ENCODE measurements at places on chromosomes 12 and 14.
A peak's percentile ranks its signal among the peaks of the same experiment; 100 is the strongest.

DNA sequence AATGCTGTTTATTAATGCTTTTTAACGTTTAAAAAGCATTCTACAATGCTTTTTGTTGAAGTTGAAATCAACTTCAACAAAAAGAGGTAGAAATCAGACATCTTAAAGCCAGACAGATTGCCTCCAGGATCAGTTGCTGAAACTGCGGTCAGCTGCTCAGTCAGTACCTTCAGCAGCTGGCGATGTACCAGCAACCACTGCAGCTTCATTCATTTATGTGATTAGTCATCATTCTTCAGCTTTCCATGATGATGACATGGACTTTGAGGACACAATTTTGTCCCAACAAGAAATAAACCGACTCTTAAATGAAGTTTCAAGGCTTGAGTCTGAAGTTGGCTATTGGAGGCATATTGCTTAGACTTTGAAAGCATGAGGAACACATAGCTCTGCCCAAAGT, 31.5 kb upstream of the NUAK1 start:
- no peak for DNase-seq

GRCh38 chr14:103190741-103191140, 67.5 kb downstream of the TNFAIP2 start:
- no peak for DNase-seq

- DNase-seq: no peak
Measured at GRCh38 chr14:33592297-33592696, 358.6 kb downstream of the EGLN3 start.

GRCh38 chr12:40225337-40225983, 663 bp downstream of the LRRK2 start:
- no peak for DNase-seq

DNA sequence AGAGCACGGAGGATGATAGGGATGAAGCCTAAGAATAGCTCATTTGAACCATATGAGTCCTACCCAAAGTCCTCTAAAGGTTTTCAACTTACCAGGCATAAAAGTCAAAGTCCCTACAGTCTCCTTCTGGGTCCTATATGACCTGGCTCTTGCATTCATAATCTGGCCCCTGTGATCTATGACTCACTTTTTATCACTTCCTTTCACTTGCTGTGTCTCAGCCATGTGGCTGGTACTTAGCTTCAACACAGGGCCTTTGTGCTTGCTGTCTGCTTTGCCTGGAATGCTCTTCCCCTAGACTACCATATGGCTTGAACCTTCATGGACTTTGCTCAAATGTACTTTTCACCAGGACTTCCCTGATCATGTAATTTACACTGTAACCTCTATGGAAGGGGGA, 137.6 kb upstream of the TMTC1 start:
- DNase-seq: peak; percentile 33

DNA sequence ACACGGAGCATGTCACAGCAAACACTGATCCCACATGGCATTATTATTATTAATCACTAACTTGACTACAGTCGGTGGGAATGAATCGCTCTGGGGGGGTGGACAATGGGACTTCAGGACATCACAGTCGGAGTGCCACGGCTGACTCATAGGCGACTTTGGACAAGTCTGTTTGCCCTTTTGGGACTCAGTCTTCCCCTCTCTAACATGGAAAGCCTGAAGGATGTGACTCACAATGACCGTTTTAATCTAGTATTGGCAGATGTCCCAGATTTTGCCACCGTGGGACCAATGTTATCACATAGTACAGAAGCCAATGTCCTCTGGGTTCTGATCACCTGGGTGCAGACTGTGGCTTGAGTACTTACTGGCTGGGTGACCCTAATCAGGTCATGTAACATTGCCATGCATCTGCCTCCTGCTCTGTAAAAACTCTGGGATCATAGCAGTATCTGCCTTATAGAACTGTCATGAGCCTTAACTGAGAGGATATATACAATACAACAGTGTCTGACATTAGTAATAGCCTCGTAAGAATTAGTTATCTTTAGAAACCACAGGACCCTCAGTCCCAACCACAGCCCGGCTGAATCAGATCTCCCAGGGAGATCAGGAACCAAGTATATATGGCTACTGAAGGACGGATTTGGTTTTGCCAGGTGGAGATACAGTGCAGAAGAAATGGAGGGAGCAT, 362.6 kb downstream of the BCL11B start:
- DNase-seq: no peak

DNA sequence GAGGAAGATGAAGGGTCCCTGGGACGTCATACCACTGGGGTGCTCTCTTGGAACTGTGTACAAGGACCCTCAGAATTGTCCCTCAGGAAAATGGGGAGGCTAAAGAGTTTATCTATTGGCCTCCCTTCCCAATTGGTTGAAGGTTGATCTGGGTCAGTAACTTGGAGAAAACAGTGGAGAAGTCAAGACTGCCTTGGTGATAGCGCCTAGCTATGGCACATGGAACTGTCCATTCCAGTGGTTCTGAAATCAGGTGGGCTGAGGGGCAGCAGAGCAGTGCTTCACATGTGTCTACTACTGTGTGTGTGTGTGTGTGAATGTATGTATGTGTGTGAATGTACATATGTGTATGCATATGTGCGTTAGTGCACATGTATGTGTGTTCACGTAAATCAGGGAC, 316.1 kb downstream of the AACS start:
- no peak for DNase-seq

DNA sequence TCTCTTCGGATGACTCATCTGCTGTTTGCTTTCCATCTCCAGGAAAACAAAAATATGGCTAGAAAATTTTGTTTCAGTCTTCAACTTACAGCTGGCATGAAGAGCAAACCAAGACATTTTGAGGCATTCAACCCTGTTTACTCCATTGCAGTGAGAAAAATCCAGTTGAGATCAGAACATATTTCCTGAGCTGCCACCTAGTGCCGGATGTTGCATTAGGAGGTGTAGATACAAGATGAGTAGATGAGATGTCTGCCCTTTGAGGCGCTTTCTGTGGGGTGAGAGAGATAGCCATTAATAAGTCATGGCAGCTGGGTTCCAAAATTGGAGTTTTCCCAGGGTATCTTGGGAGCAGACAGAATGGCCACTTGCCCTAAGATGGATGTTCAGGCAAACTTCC, 171.1 kb downstream of the PRKCH start:
- DNase-seq: no peak

DNA sequence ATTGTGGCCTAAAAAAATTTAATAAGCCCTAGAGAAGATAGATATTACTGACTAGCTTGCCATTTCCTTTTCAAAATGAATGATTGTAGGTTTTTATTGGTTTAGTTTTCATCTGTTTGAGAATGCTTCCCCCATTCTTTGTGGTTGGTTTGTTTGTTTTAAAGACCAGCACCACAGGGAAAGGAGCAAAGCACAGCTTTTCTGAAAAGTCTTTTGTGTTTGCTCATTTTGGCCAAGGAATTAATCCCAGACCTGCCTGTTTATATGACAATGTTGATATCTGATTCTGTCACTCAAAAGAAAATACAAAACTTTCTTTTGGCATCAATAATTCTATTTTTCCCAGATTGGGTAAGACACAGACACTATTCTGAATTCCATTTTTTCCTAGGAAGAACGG, 312.5 kb upstream of the FLRT2 start:
- no peak for DNase-seq

- DNase-seq: no peak
Measured at GRCh38 chr12:1318327-1319031, 275.9 kb downstream of the FBXL14 start.

DNA sequence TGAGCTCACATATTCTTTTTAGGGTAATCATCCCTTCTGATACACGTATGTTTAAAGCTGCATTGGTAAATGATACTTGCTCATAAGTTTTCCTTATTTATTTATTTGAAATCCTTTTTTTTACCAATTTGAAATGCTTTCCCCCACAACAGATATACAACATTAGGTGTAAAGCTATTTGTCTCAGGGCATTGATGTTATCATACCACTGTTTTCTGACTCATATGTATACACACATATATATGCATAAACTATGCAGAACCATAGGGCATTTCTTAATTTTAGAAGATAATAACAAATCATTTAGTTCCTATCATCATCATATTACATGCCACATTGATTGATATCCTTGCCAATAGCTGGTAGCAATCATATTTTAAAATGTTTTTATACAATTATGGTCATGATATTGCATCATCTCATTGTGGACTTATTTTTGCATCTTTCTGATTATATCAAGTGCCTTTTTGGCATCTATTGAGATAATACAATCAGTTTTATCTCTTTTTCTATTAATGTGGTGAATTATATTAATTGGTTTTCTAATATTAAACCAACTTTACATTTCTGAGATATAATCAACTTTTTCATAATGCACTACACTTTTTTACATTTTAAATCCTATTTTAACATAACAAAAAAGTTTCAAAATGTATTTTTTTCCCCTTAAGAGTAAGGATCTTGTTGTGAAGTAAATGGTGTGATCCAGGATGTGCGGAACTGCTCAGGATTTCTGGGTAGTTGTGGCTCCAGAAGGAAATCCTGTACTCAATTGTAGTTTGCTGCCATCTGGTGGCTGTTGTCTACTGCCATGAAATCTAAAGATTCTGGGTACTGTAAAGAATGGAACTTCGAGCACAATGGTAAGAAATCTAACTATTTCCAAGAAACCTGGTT, 16.7 kb downstream of the OR9K2 start:
- peak; percentile 81 for DNase-seq

GRCh38 chr12:29025937-29026336, 123.1 kb upstream of the FAR2 start:
- peak; percentile 5 for DNase-seq

- DNase-seq: peak; percentile 55
Measured at GRCh38 chr14:81311778-81312177, 88.3 kb downstream of the STON2 start.

GRCh38 chr14:37197421-37198272, at the start of gene MIPOL1:
TSS of gene MIPOL1 (plus strand) at chr14:37197937. CDS start at chr14:37247889, 49,952 bp downstream.
- DNase-seq: peak; percentile 81

GRCh38 chr12:25887367-25887766, 71.1 kb upstream of the RASSF8 start:
- no peak for DNase-seq

- no peak for DNase-seq
Measured at GRCh38 chr14:71961972-71962371, 29.7 kb downstream of the RGS6 start.

GRCh38 chr12:131346555-131347344, 364.1 kb upstream of the SFSWAP start:
- DNase-seq: no peak

DNA sequence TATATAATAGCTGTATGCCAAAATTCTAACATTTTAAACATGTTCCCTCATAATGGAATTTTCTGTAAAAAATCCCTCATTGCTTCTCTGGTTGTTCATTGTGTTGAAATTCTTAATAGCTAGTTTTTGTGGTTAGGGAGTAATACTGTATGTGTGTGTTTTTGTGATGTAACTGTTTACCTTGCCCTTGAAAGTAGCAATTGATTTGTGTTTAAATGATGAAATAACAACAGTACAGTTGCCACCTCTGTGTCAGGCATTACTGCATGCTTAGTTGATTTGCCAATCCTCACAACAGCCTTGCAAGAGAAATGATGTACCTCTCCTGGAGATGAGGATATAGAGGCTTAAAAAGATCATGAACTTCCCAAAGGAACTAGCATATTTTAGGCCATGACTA, 94.9 kb downstream of the DAAM1 start:
- no peak for DNase-seq

DNA sequence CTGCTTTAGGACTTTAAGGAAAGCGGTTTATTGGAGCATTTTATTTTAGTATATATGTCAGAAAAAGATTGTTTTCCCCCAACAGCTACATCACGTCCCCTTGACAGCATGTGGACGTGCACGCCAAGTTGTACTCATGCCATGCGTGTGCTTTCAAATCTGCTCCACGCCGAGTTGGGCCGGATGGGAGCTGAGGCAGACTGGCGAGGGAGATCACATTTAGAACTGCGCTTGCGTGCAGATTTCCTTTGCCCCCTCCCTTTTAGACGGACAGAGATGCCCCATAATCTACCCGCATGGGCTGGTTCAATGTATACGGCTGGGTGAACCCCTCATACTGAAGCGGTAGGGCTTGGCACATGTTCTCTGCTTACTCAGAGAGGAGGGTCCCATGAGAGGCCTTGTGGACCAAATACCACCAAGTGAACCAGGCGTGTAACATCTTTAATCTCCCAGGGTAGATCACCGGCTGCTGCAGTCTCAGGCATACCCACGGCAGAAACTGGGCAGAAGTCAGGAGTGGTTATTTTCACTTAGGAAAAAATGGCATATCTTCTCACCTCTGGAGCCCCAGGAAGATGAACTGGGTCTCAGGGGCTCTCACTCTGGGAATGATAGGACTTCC, 92.1 kb downstream of the ESR2 start:
- no peak for DNase-seq

- no peak for DNase-seq
Measured at GRCh38 chr12:49962861-49963765, 1.4 kb downstream of the AQP5 start.

- DNase-seq: no peak
Measured at GRCh38 chr12:91017511-91018263, 12.9 kb upstream of the EPYC start.

DNA sequence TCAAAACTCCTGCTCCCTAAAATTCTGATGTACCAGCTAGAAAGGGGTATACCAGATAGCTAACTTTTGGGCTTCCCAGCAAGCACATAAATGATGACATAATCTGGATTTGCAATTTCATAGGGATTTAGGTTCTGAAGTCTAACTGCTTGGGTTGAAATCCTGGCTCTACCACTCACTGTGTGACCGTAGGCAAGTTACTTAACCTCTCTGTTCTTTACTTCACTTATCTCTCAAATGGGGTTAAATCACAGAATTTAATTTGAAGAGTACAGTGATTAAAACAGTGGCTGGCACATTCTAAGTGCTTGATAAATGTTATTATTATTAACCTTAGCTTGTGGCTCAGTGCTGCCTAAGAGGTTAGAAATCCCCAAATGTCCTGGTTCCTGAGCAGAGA, 49.1 kb upstream of the NUAK1 start:
- DNase-seq: no peak

GRCh38 chr14:95190857-95191256, 33.5 kb upstream of the DICER1 start:
- DNase-seq: no peak

DNA sequence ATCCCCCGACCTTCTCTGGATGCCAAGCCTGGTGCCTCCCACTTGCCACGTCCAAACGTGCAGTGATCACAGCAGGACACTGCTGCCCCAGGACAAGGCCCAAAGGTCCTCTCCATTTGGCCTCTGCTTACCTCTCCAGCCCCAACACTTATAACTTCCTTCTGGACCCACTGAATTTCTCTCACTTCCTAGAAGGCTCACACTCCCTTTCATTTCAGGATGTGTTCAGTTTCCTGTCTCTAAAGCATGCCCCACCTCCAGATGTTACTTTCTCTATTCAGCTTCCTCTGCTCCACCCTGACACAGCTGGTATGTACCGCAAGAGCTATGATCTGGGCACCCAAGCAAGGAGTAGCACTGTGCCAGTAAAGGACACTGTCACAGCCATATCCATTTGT, 33.0 kb downstream of the CDKL1 start:
- DNase-seq: peak; percentile 90

GRCh38 chr14:99853206-99853605, 60.0 kb downstream of the EML1 start:
- DNase-seq: peak; percentile 5
